RPMI7951 (cell line): ENCODE measurements at places on chromosomes 4 and X.
A peak's percentile ranks its signal among the peaks of the same experiment; 100 is the strongest.

DNA sequence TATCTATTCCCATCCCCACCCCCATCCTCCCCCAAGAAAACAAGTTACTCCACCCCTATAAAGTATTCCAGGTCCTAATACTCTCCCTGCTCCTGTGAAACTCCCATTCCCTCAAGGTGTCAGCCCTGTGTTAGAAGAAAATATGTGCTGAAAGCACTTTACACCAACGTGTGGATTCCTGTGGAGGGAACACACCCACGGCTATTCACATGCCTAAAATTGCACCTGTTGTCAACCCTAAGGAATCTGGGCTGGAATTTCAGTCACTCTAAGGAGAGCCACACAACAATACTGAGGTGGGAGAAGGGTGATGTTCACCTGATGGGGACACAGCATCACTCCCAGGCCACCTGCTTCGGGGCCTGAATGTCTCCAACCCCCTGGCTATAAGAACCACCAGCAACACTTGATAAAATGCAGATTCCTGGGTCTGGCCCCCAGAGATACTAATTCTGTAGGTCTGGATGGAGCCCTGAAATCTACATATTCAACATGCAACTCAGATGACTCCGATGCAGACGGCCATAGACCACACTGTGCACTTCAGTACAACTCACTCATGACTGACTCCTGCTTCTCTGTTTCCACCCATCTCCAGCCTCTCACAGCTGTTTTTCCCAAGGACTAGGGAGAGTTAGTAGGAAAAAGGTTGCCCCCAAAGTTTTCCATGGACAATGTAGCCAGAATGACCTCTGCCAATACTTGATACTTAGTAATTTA is 15.8 kb downstream of the SCD5 start:
- no peak for DNase-seq

DNA sequence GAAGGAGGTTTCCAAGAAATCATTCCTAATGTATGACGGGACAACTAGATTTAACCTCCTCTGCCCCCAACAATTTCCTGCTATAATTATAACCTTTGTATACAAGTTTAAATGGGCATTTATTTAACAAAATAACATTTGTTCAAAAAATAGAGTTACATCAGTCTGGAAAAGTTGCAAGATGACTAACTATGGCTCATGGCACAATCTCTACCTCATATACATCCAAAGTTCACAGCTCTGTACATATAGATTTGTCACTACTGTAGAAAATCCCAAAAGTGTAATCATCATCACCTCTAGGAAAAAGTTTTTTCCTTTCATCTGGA is 3.8 kb upstream of the RPS6KA3 start:
- peak; percentile 21 for DNase-seq

DNA sequence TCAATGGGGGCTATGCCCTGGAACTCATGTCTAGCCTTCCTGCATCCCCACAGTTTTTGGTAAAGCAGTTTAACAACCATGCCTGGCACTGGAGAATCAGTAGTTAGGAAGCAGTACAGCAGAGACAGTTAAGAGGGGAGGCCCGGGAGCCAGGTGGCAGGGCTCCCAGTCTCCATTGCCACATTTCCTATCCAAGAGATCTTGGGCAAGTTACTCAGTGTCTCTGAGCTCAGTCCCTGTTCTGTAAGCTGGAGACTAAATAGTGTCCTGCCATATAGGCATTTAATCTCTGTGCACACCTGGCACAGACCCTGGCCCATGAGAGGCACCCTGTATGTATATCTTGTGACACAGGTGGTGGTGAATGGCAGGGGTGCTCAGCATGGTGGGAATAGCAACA is 156.1 kb upstream of the EOLA2 start:
- DNase-seq = no peak

GRCh38 chrX:49892542-49892941 is 13.3 kb downstream of the USP27X start:
- no peak for DNase-seq

- no peak for DNase-seq
These were observed 918 bp downstream of the HAUS3 start for GRCh38 chr4:2241003-2241402.

DNA sequence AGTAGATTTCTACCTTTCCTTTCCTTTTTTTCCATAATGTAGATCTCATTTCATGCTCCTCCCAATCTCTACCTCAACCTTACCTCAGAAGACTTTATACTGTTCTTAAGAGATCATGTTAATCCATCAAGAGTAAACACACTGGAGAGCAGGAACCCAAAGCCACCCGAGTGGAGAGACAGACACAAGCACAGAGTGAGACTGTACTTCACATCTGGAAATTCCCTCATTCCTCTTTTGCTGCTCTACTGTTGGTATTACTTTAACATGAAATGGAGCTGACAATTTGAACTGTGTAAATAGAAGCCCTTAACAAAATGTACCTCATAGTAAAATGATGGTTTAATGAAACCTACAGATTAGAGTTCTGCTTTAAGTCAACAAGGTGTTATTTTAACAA is 105.7 kb upstream of the RASGEF1B start:
- DNase-seq = no peak

DNA sequence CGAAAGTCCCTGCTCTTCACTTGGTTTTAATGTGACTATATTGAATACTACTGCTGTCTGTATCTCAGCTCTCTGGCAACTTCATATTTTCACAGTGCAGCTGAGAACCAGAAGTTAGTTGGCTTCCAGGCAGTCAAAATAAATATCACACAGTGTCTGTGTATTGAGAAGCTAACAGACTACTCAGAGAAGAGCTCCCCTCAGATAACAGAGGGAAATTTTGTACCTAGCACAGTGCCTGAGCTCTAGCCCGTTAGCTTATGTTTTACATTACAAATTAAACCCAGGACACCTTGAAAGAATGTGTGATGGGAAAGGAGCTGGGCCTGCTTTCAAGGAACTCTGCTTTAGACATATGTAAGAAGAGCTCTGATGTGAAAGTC is 22.7 kb downstream of the JADE1 start:
- DNase-seq = no peak

- no peak for DNase-seq
These were observed 64.9 kb downstream of the PRSS12 start for GRCh38 chr4:118287711-118288451.

DNA sequence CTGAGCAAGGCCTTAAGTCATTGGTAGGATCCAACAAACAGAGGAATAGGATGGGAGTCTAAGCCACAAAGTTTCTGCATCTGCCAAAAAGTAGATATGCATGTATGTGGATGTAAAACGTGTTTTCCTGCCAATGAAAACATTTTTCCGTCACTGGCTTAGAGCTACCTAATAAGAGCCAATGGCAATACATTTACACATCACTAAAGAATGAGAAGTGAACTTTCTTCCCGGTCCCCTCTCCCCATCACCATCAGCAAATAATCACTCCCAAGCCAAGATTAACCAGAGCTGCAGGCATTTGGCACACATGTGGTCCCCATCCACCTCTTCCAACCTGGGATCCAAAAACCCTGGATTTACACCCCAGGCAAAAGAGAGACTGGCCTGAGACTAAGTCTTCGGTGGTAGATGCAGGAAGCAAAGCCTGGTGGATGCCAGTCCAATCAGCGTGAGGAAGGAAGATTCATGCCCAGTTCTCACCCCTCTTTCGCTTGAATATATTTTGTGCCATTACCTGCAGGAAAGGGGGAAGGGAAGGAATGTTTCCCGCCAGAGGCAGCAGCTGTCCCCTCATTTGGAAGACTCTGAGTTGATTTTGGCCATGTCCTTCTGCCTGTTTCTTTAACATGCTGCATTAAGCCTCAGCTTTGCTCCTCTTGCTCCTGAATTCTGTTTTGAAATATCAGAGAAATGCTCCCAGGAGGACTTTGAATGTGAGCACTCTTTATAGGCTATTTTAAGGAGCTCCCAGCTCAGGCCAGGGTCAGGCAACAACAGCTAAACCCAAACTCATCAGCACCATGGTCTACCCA is 131.4 kb downstream of the CHIC2 start:
- DNase-seq = peak; percentile 66

DNA sequence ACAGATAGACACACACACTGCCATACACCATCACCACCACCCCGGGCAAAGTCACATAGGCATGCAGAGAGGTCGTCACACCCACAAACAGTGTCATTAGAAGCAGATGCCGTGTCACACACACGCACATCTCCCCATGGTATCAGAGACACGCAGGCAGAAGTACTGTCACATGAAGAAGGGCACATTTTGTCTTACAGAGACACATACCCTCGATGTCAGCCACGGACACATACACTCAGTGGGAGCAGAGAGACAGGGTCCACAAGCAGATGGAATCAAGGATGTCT is 3.3 kb downstream of the NALF2 start:
- DNase-seq = no peak

DNA sequence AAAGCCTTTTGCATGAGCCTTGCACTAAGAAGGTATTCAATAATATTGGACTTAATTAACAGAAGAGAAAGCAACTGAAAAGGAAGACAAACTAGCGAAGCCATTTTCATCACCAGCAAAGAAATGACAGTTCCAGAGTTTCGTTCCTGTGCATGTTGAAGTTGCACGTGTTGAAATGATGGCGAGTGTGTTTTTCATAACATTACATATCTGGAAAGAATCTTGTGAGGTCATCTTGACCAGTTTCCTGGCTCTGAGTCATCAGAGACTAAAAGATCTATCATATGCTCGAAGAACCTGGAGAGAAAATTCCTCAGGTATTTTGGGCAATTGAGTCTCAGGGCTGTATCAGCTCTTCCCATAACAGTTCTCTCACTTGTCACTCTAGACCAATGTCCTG is 106.2 kb upstream of the MAML3 start:
- DNase-seq = peak; percentile 54

GRCh38 chr4:10092481-10093270 is 23.9 kb downstream of the WDR1 start:
- DNase-seq = peak; percentile 48

DNA sequence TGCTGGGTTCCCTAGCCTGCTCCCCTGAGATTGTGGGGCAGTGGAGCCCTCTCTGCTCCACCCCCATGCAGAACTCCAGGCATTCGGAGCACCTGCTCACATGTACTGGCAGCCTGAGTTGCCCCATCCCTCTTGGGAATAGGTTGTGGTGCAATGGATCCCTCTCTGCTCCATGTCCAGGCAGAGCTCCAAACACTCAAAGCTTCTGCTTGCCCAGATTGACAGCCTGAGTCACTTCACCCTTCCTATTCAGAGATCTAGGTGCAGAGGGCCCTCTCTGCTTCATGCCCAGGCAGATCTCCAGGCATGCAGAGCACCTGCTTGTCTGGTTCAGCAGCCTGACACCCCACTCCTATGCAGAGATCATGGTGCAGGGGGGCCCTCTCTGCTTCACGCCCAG is 18.6 kb upstream of the TEX13B start:
- no peak for DNase-seq

DNA sequence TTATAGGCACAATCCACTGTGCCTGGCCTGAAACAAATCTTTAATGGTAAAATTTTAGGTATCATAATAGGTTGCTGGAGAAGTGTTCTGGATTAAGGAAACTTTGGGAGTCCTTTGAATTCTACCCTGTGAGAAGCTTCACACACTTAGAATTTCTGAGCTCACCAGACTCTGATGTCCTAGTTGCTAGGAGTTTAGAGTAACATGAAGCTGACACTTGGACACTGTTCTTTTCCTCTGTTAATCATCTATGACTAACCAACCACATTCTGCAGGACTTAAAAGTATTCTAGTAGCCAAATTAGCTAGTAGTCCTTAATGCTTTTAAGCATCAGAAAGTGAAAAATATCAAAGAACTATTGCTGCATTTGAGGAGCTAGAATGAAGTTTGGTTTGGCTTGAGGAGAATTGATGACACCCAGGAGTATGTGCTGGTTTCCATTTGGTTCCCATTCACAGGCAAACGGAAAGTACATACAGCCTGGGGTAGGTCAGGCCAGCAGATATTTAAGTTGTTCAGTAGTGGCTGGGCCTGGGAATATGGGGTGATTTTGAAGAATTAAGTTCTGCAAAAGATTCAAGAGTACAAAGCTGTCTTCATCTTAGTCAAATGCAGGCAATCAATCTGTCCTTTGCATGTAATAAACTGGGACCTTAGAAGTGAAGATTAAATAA is 38.8 kb upstream of the IGFBP7 start:
- DNase-seq = peak; percentile 88

- no peak for DNase-seq
These were observed 929.5 kb downstream of the DMD start for GRCh38 chrX:32281853-32282252.

- peak; percentile 31 for DNase-seq
These were observed 4.0 kb upstream of the ZFX start for GRCh38 chrX:24145303-24146186.

- DNase-seq = no peak
These were observed 315.2 kb upstream of the HTR2C start for GRCh38 chrX:114268643-114269042.

- DNase-seq = peak; percentile 43
These were observed 519.0 kb downstream of the IL15 start for GRCh38 chr4:142155347-142155746.

- DNase-seq = peak; percentile 34
These were observed 132.6 kb downstream of the IL15 start for GRCh38 chr4:141768954-141769353.

- DNase-seq = no peak
These were observed 1408.0 kb downstream of the RAPGEF2 start for GRCh38 chr4:160510928-160511327.

DNA sequence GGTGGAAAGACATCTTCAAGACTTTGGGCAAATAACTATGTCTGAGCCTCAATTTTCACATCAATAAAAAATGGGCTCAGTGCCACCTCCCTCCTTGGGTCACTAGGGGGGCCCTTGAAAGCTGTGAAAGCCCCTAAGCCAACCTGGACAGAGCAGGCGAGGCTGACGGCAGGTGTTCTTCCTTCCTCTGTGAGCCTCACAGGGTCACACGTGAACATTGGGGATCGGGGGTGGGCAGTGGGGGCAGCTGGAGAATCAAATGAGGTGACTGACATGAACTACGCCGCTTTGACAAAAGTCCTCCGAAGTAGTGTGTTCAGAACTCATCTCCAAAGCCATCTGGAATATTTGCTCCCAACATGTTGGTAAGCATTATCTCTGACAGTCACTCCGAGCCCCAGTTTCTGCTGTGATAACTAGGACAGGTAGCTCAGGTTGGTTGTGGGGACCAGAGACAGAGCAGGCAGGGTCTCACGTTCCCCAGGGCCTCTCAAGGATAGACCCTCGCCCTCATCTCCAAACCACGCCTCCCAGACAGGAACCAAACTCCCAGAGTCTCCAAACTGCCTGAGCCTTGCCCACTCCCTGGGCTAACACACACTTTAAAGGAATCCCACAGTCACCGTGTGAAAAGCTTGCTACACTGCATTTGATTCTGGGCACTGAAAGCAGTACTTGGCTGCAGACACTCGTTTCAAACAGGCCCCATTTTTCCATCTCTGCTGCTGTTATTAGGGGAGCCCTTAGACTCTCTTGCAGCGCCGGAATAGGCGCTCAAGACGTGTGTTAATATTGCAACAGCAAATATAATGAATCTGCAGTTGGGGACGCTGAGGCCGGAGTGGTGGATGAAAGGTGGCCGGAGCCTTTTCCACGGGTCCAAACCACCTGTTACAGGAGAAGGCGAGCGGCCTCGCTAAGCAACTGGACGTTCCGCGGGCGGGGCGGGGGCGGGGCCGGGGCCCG is 717 bp upstream of the WFS1 start:
- DNase-seq = no peak

- peak; percentile 14 for DNase-seq
These were observed 18.4 kb upstream of the FHDC1 start for GRCh38 chr4:152917543-152918395.
